ENCODE measurements at places on chromosomes 1 and 21.

DNA sequence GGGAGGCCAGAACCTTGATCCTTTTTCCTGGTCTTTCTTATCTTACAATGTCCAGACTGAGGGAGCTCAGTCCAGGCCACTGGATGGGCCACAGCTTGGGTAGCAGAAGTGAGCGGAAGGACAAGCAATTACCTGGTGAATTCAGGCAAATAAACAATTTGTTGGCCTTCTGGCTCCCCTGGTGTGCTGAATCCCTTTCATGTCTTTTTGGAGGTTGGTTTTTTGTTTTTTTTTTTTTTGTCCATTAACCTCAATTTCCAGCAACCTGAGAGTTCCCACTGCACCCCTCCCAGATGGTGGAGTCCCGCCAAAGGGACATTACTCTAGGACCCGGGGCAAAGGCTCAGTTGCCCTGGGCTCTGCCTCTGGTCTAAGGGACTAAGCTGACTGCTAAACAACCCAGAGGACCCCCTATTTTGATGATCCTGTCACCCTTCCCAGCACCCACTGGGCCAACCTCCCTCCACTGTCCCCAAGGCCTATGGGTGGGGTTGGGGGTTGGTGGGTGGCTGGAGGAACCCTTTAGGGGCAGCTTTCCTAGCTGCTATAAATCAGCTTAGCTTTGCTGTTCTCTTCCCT lies 85.5 kb downstream of the KCND3 start:
- no peak for DNase-seq

GRCh38 chr1:151905070-151905442 lies 4.3 kb downstream of the THEM4 start:
- peak; percentile 45 for DNase-seq

- no peak for DNase-seq
These were observed 382.8 kb downstream of the AMY1C start for GRCh38 chr1:104132382-104132973.

DNA sequence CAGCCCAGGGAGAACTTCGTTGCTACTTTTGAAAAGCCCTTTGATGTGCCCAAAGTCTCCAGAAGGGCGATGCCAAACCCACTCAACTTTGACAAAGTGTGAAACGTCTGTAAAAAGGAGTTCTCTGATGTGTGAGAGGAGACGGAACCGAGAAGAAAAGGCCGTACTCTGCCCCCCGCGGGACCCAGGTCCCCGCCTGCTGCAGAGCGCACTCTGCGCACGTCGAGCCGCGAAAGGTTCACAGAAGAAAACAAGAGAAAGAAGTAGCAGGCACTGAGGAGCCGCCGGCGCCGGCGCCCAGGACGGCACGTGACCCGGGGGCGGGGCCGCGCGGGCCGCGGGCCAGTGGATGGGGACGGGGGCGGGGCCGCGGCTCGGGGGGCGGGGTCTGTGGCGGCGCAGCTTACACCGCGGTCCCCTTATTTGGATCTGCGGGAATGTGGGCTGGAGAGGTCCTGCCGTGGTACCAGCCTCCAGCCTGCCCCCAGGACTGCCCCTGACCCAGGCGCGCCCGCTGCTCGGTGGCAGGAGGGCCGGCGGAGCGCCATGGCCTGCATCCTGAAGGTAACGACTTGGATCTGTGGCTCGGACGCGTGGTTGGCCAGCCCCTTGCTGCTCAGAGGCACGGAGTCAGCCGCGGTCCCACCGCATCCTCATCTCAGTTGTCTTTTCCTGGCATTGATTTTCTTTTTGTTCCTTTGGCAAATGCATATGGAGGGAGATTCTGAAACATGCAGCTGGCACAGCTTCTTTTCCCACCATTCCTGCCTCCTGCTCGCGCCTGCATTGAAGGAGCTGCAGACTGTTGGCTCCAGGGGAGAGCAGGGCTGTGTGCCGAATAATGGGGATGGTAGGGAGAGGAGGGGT lies at the start of gene ST6GALNAC3:
ST6GALNAC3 (plus strand) TSS at position 426 of the 867 bp plus-strand sequence.
- DNase-seq, result peak; percentile 26

DNA sequence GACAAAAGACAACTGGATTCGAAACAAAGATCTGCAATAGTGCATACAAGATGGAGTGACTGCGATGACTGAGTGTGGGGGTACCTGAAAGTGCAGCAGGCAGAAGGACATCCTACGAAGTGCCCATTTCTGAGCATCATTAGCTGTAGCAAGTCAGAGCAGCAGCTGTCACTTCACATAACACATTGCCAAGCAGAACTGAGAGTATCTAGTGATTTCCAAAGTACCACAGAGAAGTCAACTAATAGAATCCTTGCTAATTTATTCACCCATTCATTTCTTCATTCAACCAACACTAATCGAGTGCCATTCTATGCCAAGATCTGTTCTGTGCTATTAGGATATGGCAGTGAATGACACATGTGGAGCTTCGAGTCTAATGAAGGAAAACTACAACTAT lies 31.6 kb upstream of the CAMSAP2 start:
- DNase-seq, result no peak

DNA sequence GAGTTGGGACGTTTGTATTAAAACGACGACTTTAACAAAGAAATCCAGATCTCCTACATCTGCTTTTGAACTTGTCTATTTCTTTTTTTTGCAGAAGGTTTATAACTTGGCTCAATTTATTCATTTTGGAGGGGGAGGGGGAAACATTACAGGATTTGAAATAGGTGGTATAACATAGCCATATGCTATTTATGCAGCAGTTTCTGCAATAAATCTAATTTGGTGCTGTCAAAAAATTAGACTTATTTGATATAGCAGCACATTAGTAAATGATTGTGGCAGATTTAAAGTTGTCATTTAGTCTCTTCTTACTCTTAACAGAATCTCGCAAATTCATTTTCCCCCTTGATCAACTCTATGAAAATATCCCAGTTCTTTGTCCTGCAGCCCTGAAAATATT lies 138.2 kb downstream of the SDCCAG8 start:
- DNase-seq, result no peak

DNA sequence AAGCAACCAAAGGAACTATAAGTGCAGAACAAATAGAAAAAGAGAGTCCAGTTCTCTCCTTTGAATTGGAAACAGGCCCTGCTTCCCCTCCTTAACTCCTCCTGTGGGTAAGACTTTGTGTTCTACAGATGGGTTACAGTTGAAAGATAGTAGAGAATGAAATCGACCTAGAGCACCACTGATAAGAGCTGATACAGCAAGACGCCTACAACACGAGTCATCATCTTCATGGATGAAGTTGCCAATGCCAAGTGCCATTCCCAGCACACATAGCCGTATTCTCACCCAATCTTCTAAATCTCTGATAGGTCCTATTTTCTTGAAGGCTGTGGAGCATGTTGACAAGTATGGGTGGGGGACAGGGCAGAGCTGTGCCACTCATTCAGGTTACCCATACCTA lies 99.8 kb upstream of the CAMK1G start:
- DNase-seq, result no peak

GRCh38 chr1:203703586-203703985 lies 61.4 kb upstream of the LAX1 start:
- DNase-seq, result no peak

- no peak for DNase-seq
These were observed 31.4 kb downstream of the PLPP3 start for GRCh38 chr1:56547977-56548376.

DNA sequence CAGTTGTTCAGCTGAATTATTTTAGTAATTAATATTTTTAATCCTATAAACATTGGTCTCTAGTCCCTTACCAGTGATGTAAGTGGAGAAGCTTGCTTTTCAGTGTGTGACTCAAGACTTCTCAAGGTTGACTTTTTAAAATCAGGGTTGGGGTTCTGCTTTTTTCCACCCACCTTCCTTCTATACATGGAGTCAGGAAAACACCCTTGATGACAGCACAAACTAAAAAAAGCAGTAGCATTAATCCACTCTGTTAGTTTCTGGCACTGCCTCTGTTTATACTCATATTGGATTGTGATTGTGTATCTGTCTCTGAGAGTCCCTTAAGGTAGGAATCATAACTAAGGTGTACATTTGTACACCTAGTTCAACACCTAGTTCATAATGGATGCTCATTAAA lies 8.3 kb upstream of the PLEKHO1 start:
- no peak for DNase-seq

DNA sequence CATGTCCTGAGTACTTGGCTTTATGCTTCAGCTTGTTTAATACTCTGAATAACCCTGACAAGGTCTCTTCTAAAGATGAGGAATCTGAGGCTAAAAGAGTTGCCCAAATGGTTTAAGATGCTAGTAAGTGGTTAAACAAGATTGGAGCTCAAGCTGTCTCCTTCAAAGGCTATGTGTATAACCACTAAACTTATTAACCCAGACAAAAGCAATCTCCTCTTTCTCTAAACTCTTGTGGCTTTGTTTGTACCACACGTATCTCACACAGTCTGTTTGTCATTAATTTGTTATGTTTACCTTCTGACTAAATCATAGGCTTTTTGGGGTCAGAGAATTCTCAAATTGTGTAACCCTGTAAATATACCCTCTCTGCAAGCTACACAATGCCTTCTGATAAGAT lies 89.9 kb downstream of the HMCN1 start:
- DNase-seq, result no peak

GRCh38 chr1:227318853-227319607 lies 738 bp upstream of the CDC42BPA start:
- no peak for DNase-seq

- DNase-seq, result no peak
These were observed 18.7 kb downstream of the LPGAT1 start for GRCh38 chr1:211811848-211812247.

DNA sequence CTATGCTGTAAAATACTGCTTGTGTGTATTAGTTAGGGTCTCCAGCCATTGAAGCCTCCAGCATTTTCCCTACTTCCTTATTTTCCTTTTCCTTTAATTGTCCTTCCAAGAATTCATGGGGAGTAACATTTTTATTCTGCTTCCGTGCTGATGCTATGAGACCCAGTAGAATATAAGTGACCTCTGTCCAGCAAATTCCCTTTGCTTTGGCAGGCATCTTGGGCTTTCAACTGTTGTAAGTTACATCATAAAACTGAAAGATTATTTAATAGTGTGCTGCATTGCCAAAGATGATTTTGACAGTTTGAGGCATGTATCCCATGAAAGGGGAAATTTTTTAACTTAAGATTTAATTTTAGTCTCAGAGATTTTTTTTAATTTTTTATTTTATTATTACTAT lies 48.1 kb upstream of the B3GALT2 start:
- DNase-seq, result no peak

DNA sequence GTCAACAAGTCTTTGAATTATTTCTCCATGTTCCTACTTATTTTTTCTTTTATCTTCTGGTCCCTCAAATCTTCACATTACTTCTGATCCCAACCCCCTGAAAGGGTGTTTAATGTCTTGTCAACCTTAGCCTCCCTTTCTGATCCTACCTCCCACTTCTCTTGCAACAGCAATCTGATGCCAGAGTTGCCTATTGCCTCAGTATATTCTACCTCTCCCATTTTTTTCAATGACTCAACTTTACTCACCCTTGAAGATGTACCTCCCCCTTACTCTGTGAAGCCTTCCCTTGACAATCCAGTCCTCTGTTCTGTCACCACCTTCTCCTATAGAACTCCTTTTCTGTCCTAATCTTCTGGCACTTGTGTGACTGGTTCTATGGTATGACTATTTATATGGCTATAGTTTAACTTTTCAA lies 99.5 kb upstream of the CD55 start:
- DNase-seq, result no peak

GRCh38 chr21:26835027-26835713 lies 10.0 kb downstream of the ADAMTS1 start:
- no peak for DNase-seq

DNA sequence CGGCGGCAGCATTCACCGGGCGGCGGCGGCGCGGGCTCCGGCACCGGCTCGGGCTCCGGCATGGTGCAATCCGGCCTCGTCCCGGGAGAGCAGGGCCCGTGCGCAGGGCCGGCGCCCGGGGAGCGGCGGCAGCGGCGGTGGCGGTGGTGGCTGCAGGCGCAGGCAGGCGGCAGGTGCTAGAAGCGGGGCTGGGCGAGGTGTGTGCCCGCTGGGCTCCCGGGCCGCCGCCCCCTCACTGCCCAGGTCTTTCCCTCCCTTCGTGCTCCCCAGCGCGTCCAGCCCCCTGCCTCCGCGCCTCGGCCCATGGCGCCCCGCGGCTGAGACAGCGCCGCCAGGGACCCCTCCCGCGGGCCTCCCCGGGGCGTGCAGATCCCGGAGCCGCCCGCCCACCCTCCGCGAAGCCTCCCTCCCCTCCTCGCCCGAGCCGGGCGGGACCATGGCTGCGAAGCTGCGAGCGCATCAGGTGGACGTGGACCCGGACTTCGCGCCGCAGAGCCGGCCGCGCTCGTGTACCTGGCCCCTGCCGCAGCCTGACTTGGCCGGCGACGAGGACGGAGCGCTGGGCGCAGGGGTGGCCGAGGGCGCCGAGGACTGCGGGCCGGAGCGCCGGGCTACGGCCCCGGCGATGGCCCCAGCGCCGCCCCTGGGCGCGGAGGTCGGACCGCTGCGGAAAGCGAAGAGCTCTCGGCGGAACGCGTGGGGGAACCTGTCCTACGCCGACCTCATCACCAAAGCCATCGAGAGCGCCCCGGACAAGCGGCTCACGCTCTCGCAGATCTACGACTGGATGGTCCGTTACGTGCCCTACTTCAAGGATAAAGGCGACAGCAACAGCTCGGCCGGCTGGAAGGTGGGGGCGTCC lies 492 bp downstream of the FOXO6 start:
- DNase-seq, result no peak

DNA sequence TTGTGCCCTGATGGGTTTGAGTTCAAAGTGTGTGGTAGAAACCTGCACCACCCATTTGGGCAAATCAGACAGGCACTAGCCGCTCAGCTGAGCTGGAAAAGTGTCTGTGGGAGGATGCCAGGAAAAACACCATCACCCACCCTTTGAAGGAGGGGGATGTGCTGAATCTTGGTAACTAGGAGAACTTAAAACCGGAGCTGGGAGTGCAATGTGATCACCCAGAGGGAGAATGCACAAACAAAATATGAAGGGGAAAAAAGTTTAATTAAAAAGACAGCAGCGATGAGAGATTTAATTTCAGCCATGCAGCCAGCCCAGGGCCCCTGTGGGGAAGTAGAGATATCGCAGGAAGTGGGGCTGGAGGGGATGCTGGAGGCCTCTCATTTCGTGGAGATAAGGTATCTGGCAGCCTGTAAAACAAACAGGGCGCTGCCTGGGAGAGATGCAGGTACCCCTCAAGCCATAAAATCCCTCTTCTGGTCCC lies 86.8 kb upstream of the BCAR3 start:
- no peak for DNase-seq

DNA sequence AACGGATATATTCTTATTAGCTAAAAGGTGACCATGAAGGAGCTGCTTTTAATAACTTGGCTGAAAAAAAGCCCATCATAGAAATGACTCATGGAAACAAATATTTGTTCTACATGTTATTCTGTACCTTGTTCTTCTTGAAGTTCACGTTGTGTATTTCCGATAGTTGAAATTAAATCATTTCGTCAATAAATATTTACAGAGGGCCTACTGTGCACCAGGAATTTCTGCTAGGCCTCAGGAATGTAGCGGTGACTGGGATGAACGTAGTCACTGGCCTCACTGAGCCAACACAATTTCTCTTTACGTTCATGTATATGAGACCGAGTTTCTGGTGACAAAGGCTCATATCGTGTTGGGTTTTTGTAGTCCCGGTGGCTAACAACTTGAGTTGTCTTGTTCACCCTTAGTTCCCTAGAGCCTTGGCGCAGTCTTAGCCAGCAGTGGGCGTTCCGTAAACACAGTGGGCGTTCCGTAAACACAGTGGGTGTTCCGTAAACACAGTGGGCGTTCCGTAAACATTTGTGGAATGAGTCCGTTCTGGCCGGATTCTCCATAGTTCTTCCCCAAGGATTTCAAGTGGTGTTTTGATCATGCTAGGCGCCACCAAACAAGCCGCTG lies 53.2 kb upstream of the VAMP3 start:
- no peak for DNase-seq
